NCI-H2081 (cell line): ENCODE measurements at places on chromosomes 3 and 15.

DNA sequence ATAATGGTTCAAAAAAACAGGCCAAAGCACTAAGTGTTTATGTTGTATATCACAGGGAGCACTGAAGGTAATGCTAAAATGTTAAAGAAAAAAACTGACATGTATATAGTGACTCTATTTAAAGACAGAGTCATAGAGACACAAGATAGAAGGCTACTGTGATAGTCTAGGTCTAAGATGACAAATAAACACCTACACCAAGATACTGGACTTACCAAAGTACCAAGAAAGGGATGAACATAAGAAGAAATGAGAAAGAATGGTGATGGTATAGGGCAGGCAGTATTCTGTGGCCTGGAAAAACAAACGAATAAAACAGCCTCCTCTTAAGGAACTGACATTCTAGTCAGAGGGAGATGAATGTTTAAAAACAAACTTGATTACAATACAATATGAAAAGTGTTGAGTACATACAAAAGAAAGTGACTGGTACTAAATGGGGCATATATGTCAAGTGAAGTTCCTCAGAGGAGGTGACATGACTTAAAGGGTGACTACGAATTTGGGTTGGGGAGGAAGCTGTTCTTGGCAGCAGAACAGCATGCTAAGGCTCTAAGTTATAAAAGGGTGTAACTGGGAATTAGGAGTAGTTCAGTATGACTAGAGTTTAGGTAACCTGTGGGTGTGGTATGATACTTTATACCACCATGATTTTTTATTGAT, 5.9 kb downstream of the ABHD10 start:
- no peak for DNase-seq

GRCh38 chr15:90839187-90840071, 29.0 kb upstream of the FURIN start:
- DNase-seq: no peak

GRCh38 chr3:48684054-48684349, 1.7 kb downstream of the NCKIPSD start:
- DNase-seq: no peak

DNA sequence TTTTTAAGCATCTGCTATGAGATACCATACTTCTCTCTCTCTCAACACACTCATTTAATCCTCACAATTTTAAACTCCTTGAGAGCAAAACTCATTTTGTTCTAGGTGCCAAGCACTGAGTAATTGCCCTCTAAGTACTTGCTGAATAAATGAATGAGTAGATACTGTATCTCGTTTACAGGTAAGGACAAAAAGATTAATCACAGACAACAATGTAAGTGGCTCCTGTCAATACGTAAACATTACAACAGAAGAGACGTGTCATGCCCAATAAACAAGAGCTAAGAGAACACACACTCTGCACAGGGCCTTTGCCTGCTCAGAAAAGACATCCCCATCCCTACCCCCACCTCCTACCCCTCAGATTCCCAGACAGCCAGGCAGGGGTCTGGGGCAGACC, 59.8 kb downstream of the CHSY1 start:
- no peak for DNase-seq

DNA sequence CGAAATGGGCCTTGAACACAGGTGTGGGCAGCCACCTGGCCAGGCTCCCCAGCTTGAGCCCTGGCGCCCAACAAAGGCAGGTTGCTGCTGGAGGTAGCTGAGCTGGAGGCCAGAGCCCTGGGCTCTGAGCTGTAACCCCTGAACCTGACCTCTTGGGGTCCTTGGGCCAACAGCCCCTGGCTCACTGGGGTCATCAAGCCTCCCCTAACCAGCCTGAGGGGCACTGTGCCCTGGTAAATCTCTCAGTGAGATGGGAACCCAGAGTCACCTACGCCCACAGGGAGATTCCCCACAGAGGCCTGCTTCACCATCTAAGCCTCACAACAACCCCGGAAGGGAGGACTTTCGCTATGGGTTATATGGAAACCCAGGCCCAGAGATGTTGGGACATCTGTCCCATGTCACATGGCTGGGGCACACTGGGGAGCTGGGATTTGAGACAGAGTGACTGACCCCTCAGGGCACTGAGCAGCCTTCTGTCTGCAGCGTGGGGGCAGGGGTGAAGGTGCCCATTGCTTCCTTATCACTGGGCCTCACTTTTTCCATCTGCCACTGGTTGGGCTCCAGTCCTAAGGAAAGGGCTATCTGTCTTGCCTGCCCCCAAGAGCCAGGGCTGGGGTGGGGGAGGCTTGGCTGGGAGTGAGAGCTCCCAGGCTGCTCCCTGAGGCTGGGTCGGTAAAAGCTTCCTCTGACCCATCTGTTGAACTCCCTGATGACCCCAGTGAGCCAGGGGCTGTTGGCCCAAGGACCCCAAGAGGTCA, 59.1 kb downstream of the IQSEC1 start:
- DNase-seq: no peak
